ENCODE measurements at places on chromosomes 6 and 20.

DNA sequence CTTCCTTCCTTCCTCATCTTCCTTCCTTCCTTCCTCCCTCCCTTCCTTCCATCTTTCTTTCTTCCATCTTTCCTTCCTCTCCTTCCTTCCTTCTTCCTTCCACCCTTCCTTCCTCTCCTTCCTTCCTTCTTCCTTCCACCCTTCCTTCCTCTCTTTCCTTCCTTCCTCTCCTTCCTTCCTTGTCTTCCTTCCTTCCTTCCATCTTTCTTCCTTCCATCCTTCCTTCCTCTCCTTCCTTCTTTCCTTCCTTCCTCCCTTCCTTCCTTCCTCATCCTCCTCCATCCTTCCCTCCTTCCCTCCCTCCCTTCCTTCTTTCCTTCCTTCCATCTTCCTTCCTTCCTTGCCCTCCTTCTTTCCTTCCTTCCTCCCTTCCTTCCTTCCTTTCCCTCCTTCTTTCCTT lies 361.4 kb upstream of the TSHZ2 start:
- no peak for DNase-seq

DNA sequence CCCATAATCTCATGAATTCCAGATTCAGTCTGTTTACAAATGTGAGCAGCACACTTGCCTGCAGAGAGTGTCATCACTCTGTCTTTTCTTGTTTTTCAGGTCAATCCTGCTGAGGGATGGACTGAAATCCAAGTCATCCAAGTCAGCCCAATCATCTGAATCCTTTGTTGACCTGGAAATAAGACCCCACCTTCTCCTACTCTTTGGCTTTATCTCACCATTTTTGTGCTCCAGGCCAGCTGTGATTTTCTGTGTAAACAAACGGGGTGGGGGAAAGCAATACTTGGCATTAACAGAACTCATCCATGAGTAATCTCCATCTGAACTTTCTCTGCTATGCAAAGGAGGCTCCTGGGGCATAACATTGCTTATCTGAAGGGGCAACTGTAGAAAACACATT lies 16.9 kb upstream of the GSTA4 start:
- no peak for DNase-seq

- no peak for DNase-seq
These were observed 84.1 kb downstream of the SLC23A2 start for GRCh38 chr20:4916971-4917881.

GRCh38 chr6:137248702-137249101 lies 29.5 kb upstream of the IFNGR1 start:
- DNase-seq: no peak

GRCh38 chr6:106272287-106272686 lies 53.3 kb downstream of the ATG5 start:
- DNase-seq: no peak

DNA sequence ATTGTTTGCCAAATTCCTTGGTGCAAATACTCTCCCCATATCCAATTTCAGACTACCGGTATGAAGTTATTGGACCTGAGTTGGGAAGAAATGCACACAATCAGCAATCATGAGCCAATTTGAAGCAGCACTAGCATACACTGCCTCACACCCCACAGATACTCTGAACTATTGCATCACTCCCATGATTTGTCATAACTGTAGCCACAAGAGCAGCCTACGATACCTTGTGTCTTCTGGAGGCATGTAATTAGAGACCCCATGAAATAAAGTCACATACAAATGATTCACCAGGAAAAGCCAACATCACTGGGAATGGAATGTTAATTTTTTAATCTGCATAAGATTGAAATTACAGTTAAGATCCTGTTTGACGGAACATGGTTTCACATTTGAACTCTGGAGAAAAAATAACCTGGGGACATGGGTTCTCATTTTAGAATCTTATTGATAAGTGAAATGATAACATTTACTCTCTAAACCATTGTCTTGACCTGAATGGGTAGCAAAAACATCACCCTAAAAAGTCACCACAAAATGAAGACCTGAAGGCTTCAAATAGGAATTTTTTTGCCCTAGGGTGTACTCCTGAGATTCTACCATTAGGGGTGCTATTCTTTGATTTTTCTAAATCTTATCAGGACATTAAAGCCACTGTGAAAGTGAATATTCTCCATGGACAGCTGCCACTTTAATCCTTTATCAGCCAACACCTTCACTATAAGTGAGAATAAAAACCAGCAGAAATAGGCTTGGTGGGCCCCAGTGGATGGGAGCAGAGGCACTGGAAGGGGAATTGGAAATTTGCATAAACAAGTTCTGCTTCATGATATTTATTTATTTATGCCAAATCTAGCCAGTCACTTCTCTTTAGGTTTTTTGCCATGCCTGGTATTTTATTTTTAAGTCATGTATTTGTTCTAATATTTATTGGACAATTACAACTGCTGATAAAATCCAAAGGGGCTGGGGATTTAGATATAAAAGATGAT lies 34.5 kb upstream of the HBS1L start:
- no peak for DNase-seq

- DNase-seq: no peak
These were observed 85.0 kb upstream of the IFNGR1 start for GRCh38 chr6:137304020-137304780.

DNA sequence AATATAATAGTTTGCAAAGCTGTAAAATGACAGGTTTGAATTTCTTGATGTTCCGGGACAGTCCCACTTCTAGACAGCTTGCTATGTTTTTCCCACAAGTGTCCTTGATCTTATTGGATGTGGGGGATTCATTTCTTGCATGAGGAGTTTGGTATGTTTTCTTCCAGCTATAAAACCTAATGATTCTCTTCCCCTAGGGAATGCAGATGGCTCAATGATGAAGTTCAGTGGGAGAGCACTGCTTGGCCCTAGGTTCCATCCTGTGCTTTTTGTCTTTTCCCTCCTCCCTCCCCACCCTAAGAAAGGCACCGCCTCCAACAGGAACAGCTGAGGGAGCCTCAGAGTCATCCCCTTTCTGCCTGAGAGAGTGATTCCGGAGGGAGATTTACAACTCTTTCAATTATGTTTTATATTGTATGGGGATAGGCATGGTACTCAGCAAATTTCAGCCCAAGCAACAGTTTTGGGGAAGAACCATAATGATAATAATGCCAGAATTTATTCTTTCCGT lies 149.2 kb downstream of the PHACTR1 start:
- DNase-seq: no peak

DNA sequence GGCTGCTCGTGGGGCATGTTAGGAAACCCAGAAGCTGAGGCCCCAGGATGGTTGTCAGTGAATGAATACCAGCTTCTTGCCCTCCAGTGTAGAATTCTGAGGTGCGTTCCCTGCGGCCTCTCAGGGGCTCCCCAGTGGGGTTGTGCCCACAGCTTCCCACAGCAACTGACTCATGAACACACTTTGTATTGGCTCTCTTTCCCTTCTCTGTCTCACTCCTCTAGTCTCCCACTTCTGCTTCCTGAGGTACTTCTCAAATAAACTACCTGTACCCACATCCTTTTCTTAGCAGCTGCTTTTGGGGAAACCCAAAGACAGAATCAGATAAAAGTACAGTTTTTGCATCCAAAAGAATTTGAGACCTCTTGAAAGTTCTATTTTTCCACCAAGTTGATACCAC lies 107.7 kb upstream of the JAG1 start:
- DNase-seq: no peak

DNA sequence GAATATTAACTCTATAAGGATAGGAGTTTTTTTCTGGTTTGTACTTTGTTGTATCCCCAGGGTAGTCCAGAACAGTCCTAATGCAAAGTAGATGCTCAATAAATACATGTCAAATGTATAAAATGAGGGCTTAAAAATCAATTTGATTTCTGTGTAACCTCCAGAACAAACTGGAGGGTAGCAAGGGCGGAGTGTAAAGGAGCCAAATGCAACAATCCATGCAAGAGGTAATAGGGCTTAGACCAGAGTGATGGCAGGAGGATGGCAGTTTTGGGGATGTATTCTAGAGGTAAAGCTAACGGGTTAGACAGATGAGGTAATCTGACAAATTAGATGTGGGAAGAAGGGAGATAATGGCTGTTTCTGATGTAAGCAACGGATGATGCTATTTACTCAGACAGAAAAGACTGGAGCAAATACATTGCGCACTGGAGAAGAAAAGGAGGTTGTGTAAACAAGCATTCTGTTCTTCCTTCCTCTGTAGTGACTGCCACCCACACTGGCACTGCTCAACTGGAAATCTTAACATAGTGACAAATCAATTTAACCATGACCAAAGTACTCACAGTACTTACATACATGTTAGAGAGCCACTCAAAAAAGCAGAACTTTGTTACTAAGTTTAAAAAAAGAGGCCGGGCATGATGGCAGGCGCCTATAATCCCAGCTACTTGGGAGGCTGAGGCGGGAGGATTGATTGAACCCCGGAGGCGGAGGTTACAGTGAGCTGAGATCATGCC lies 2.0 kb downstream of the ZNF318 start:
- no peak for DNase-seq

DNA sequence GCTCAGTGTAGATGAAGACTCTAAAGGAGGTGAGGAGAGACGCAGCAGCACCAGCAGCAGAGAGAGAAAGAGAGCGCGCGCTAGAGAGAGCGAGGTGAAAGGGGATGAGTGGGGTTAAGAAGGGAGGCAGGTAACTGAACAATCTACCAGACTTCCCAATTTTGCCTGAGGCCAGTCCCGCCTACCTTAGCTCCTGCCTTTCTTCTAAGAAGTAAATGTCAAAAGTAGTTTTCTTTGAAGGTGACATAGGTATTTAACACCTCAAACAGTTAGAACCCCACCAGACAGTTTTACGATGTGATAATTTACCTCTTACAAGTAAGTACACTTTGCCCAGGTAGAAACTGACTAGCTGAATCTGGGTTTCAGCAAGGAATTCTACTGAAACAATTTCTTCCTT lies 132.0 kb upstream of the EEF1E1 start:
- DNase-seq: no peak

- no peak for DNase-seq
These were observed 20.4 kb downstream of the PRSS16 start for GRCh38 chr6:27267857-27268434.

DNA sequence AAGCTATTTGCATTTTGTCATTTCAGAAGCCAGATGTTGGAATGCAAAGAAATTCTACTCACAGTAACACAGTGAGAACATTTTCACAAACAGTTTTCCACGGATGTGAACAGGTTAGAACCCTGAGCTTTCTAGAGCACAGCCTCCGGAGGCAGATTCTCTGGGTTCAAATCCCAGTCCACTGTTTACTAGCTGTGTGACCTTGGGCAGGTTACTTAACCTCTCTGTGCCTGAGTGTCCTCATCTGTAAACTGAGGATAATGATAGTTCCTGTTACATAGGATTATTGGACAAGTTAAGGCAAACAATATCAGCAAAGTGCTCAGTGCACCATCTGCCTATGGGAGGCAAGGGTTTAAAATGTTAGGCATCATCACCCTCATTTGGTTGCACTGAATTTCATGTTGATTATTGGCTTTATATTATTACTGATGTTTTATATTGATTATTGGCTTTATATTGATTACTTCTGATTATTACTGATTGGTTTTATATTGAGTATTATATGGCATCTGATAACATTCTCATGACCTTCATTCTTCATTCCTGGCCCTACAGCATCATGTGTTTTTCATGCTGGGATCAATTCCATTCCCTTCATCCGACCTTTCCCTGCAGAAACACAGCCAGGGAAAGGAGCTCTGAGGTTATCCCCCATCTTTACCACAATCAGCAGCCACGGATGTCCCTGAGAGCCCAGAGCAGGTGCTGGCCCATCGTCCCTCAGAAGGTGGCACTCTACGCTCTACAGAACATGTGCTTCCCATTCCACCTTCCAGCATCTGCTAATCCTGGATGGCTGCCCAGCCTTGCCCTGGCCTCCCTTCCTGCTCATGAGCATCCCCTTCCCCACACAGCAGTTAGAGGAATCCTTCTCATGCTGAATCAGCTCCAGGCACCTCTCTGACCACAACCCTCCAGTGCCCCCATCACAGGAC lies 283.1 kb downstream of the PREX1 start:
- no peak for DNase-seq

DNA sequence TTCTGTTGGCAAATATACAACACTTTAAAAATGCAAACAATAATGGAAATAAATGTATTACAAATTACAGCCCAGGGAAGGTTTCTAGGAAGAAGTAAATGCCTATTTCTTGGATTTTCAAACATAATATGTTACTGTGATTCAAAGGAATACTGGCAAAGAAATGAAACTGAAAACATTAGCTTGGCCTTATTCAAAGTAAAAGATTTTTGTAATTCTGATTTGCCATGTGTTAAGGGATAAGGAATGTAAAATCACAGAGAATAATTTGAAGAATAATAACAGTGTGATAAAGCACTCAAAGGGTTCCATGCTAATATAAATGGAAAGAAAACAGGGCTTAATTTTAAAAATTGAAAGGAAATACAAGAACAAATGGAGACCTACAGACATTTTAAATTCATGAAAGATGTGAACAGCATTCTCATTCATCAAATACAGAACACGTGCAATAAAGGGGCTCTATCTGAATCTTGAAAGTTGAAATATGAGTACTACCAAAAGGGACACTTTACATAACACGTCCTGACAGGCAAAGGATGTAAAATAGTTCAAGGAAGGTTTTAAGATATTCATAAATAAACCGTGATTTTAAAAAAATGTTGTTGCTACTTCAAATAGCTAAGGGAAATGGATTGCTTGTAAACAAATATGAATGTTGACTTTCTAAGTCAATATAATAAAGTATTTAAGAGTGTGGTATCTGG lies 138.1 kb downstream of the RFPL4B start:
- no peak for DNase-seq

- no peak for DNase-seq
These were observed 321.8 kb downstream of the HACE1 start for GRCh38 chr6:104537872-104538271.

DNA sequence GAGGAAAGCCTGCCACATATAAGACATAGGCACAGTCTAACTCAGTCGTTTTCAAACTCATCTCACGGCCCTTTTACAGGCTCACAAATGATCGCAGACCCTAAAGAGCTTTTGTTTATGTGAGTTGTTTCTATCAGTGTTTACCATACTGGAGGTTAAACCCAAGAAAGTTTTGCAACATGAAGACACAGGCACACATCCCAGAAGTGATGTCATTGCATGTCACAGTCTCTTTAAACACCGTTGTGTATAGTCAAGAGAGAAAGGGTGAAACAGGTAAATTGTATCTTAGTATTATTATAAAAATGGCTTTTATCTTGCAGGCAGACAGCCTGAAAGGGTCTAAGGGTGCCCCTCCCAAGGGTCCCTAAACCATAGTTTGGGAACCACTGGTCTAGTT lies 96.7 kb downstream of the BACH2 start:
- DNase-seq: no peak

GRCh38 chr6:36848658-36849441 lies 9.6 kb upstream of the CPNE5 start:
- DNase-seq: no peak

GRCh38 chr6:147776631-147777213 lies 268.2 kb downstream of the SAMD5 start:
- no peak for DNase-seq

GRCh38 chr20:415820-416322 lies 7.8 kb downstream of the RBCK1 start:
- DNase-seq: no peak

DNA sequence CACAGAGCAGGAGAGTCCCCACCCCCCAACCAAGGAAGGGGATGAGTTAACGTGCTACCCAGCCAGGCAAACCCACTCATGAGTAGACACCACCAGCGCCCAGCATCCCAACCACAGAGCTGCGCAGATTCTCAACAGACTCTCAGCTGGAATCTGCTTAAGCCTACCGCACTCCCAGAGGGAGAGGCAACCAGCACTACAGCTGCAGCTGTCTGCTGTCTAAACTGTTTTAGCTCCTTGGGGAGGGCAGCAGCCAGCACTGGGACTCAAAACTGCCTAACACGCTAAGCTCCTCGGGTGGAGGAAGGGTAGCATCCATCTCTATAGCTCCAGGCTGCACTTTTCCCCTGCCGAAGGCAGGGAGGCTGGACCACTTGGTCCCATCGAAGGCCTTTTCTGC lies 539.8 kb downstream of the EPHA7 start:
- no peak for DNase-seq
